ENCODE measurements at places on chromosomes 6 and 20. TPM values are rescaled to one million over a fixed set of nuclear protein-coding genes. Genes with fewer than 3 reads are reported as not detected.

MOCS1 gene
- polyA plus RNA-seq: 11.6 TPM

KCNQ5 gene
- 0.25 TPM for polyA plus RNA-seq

SAMD5 gene
- polyA plus RNA-seq: 12.1 TPM

TDRD6 gene
- 1.1 TPM for polyA plus RNA-seq

C6orf58 gene
- polyA plus RNA-seq: 1.1 TPM

SLC17A3 gene
- polyA plus RNA-seq: 0.29 TPM

AGPAT4 gene
- polyA plus RNA-seq: 17.3 TPM

C20orf202 gene
- polyA plus RNA-seq: 0.33 TPM

HLA-DQB1 gene
- 11.9 TPM for polyA plus RNA-seq
